Transverse colon (tissue), 4 donors: ENCODE measurements at places on chromosomes 1 and 21. TPM values are rescaled to one million over a fixed set of nuclear protein-coding genes. Genes with fewer than 3 reads are reported as not detected.

DNA sequence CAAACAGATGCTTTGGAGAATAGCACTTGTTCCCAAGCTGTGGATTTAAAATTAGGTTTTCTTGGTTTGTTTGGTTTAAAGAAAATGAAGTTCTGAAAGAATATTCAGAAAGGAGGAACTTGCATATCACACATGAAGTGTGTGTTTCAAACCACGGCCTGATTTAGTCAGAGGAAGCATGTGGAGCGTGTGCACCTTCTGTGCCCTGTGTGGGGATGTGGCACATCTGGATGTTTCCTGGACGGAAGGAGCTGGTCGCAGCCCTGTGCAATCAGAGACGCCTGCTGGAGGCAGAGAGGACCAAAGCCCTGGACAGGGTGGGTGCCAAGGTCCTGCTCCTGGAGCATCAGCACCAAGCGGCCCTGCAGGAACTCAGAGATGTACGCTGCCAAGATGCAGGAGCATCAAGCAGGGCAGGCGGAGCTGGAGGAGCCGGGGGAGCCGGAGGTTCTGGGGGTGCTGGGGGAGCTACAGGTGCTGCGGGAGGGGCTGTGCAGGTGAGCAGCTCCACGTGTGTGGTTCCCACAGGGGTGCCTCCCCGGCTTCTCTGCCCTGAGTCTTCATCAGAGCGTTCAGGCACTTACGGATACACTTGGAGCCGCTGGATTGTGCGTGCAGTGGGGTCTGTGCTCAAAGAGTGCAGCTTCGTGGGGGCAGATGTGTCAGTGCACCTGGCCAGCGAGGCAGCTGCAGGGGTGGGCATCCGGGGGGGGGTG lies 45.7 kb downstream of the PCNT start:
- peaks cover 16% of the 10 kb centered on the region for H3K36me3 ChIP-seq
- DNase-seq: no peak
- no peak overlapping the region for H3K4me3 ChIP-seq
- H3K4me1 ChIP-seq: no peaks in the 10 kb centered on the region
- H3K27ac ChIP-seq: no peak overlapping the region

DNA sequence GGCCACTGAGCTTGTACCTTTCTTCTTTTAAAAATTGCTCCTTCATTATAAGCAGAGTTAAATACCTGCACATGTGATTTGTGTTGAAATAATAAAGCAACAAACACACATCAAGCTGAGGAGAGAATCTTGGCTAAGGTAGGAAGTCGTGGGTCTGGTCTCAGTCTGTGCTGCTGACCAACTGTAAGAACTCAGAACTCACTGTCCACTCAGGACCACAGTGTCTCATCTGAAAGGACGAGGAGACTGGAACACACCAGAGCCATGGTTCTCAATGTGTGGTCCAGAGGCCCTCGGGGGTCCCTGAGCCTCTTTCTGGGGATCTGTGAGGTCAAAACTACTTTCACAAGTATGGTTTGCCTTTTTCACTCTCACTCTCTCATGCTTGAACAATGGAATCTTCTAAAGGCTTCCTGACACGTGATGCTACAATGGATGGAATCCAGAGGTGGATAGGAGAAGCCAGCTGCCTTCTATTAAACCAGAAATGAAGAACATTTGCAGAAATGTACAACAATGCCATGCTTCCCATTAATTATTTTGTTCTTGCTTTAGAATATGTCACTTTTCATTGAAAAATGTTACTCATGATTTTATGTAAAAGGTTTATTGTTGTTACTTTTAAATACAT lies 17.3 kb upstream of the ETS2 start:
- no peaks in the 10 kb centered on the region for H3K27me3 ChIP-seq
- no peak overlapping the region for H3K4me3 ChIP-seq
- no peaks in the 10 kb centered on the region for H3K36me3 ChIP-seq

DNA sequence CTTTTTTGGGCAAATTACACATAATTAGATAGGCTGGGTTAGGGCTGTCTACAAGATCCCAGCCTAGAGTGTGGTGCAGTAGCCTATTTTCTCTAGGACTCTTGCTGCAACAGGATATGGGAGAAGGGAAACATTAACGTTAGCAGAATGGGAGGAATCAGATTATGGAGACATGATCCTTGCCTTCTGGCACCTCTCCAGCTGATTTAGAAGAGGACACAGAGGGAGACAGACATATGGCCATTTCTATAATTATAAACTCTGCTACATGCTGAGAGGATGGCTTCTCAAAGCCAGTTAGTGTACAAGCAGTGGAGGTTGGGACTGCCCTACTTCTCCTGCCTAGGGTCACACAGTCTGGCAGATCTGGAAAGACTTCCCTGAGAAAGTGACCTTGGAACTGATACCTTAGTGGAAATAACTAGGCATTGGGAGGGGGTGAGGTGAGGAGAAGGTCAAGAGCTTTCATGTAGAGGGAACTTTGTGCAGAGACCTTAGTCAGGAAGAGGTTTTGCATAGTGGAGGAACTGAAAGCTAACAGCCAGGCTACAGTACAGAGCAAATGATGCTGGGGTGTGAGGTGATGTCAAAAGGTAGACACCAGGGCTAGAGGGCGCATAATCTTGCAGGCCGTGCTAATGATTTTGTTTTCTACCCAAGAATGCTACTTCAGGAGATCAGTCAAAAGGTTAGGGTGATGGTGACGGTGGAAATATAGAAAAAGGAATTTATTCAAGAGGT lies 1.2 kb upstream of the CD1D start:
- H3K36me3 ChIP-seq: no peaks in the 10 kb centered on the region
- peaks cover 25% of the 10 kb centered on the region for H3K4me1 ChIP-seq
- peaks cover 30% of the 10 kb centered on the region for H3K27me3 ChIP-seq
- peak; percentile 32 for DNase-seq
- H3K4me3 ChIP-seq: no peak overlapping the region

DNA sequence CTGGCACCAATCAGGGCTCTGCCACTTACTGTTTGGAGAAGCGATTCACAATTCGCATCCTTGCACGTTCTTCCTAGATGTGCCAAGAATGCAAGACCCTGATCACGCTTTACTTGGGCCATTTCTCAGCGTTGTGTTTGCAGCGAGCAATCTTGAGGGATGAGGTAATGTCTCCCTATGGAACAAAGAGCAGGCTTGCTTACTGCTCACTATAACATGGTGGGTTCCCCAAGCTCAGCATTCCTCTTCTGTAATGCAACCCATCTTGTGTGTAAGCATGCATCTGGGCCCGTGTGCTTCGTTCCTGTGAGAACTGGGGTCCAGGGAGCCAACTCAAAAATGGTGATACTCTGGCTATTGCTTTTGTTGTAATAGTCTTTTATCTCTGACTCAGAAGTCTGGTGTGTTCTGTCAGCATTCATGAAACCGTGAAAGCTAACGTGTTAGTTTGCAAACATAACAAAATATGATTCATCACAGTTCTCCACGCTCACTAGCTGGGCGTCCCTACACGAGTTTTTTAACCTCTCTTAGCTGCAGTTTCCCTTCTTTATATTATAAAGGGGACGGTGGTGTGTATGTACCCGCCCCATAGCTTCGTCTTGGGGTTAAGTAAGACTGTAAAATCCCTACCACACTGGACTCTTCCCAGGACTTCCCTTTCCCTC lies 33.3 kb downstream of the DNTTIP2 start:
- peak overlapping the region; percentile 89 for H3K4me3 ChIP-seq
- H3K27me3 ChIP-seq: no peaks in the 10 kb centered on the region
- H3K27ac ChIP-seq: peak overlapping the region; percentile 94
- H3K36me3 ChIP-seq: no peaks in the 10 kb centered on the region
- H3K4me1 ChIP-seq: peaks cover 14% of the 10 kb centered on the region
- DNase-seq: peak; percentile 11

GRCh38 chr1:154179946-154180687 lies 11.8 kb downstream of the TPM3 start:
- H3K4me3 ChIP-seq: no peak overlapping the region
- H3K4me1 ChIP-seq: peaks cover 76% of the 10 kb centered on the region
- H3K27ac ChIP-seq: peak overlapping the region; percentile 96
- no peaks in the 10 kb centered on the region for H3K27me3 ChIP-seq

GRCh38 chr1:109971559-109971958 lies 13.0 kb upstream of the AHCYL1 start:
- H3K27me3 ChIP-seq: no peaks in the 10 kb centered on the region
- H3K27ac ChIP-seq: no peak overlapping the region
- H3K4me3 ChIP-seq: no peak overlapping the region
- DNase-seq: no peak

SCCPDH gene
- 4.8 TPM for total RNA-seq

MAP3K7CL gene
- not detected for total RNA-seq

- H3K36me3 ChIP-seq: no peaks in the 10 kb centered on the region
- DNase-seq: no peak
- H3K4me3 ChIP-seq: no peak overlapping the region
Observed at GRCh38 chr1:51566260-51566659, 47.2 kb upstream of the EPS15 start.

OR2M7 gene
- total RNA-seq: not detected

GRCh38 chr1:97004054-97004453 lies 282.5 kb downstream of the PTBP2 start:
- no peak overlapping the region for H3K27ac ChIP-seq
- H3K27me3 ChIP-seq: no peaks in the 10 kb centered on the region
- H3K36me3 ChIP-seq: no peaks in the 10 kb centered on the region
- no peaks in the 10 kb centered on the region for H3K4me1 ChIP-seq

GRCh38 chr21:31034378-31034777 lies 3.9 kb downstream of the KRTAP19-8 start:
- no peak overlapping the region for H3K4me3 ChIP-seq
- H3K4me1 ChIP-seq: no peaks in the 10 kb centered on the region
- no peak for DNase-seq
- H3K27me3 ChIP-seq: no peaks in the 10 kb centered on the region
- H3K36me3 ChIP-seq: no peaks in the 10 kb centered on the region

GRCh38 chr21:25569711-25570110 lies 37.6 kb downstream of the MRPL39 start:
- no peaks in the 10 kb centered on the region for H3K4me1 ChIP-seq
- no peak overlapping the region for H3K4me3 ChIP-seq
- H3K27me3 ChIP-seq: no peaks in the 10 kb centered on the region
- no peak overlapping the region for H3K27ac ChIP-seq
- DNase-seq: no peak

- H3K4me1 ChIP-seq: peaks cover 63% of the 10 kb centered on the region
- no peak for DNase-seq
- H3K4me3 ChIP-seq: no peak overlapping the region
- H3K27ac ChIP-seq: no peak overlapping the region
- H3K36me3 ChIP-seq: peaks cover 31% of the 10 kb centered on the region
- no peaks in the 10 kb centered on the region for H3K27me3 ChIP-seq
Observed at GRCh38 chr21:44850905-44851657, 22.4 kb downstream of the PTTG1IP start.

LCE2A gene
- total RNA-seq: not detected

DNA sequence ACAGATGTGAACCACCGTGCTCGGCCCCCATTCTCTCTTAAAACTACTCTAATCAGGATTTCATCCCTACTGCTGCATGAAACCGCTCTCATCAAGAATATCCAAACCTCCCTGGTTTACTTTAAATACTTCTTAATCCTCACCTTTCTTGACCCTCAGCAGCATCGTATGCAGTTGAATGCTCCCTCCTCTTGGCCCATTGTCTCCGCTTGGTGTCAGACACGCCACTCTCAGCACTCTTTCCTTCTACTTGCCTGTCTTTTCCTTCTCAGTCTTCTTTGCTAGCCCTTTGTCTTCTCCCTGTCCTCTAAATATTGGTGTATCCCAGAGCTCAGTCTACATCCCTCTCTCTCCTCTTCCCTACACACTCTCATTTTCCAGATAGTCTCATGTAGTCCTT lies 314.9 kb downstream of the MRPL39 start:
- H3K4me1 ChIP-seq: no peaks in the 10 kb centered on the region
- H3K36me3 ChIP-seq: no peaks in the 10 kb centered on the region
- H3K27me3 ChIP-seq: no peaks in the 10 kb centered on the region
- no peak for DNase-seq
- H3K27ac ChIP-seq: no peak overlapping the region
- no peak overlapping the region for H3K4me3 ChIP-seq

- no peak overlapping the region for H3K27ac ChIP-seq
- no peak for DNase-seq
- H3K36me3 ChIP-seq: no peaks in the 10 kb centered on the region
- no peaks in the 10 kb centered on the region for H3K4me1 ChIP-seq
Observed at GRCh38 chr1:239566074-239566473, 179.7 kb downstream of the CHRM3 start.

GRCh38 chr1:48062353-48062752 lies 65.2 kb upstream of the TRABD2B start:
- H3K4me3 ChIP-seq: no peak overlapping the region
- H3K4me1 ChIP-seq: no peaks in the 10 kb centered on the region
- H3K36me3 ChIP-seq: no peaks in the 10 kb centered on the region
- DNase-seq: no peak
- H3K27ac ChIP-seq: no peak overlapping the region
- no peaks in the 10 kb centered on the region for H3K27me3 ChIP-seq

TSSK3 gene
- total RNA-seq: not detected

DNA sequence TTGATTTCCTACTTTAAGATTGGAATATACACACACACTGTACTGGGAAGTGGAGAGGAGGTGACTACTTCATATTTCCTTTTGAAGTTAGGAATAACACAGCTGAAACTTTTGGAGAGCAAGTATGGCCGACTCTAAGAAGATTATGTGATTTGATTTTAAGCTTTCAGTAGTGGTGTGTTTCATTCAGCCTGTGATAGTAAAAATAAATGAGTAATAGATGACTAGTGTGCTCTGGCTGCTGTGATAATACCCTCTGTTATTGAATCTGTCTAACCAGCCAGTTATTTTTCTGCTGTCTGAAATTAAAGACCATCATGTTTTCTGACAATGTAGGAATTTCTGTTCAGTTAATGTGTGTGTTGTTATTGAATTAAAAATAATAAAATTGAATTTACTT lies 48.3 kb downstream of the CTTNBP2NL start:
- no peaks in the 10 kb centered on the region for H3K27me3 ChIP-seq
- DNase-seq: no peak
- H3K36me3 ChIP-seq: no peaks in the 10 kb centered on the region

DNA sequence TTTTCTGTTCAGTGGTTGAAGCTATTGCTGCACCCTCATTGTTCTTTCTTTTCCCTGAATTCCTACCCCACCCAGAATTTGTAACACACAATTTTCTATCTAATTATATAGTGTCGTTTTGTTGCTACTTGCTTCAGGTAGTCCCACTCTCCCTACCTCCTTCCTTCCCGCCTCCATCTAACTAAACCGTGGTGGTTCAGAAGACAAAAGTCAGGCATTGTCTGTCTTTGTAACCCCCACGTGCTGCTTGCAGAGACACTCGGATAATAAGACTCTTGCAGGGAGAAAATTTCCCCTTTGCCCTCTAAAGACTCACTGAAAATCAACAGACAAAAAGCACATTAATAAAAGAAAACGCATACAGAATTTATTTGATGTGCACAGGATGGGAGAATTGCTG lies 46.2 kb upstream of the BTG3 start:
- H3K36me3 ChIP-seq: no peaks in the 10 kb centered on the region
- no peaks in the 10 kb centered on the region for H3K4me1 ChIP-seq
- no peak overlapping the region for H3K27ac ChIP-seq
- no peak overlapping the region for H3K4me3 ChIP-seq

GRCh38 chr1:82586473-82586872 lies 785.7 kb downstream of the ADGRL2 start:
- no peak overlapping the region for H3K4me3 ChIP-seq
- no peak overlapping the region for H3K27ac ChIP-seq
- no peaks in the 10 kb centered on the region for H3K4me1 ChIP-seq
- no peak for DNase-seq
- no peaks in the 10 kb centered on the region for H3K36me3 ChIP-seq

GRCh38 chr21:46220847-46221246 lies 7.7 kb downstream of the LSS start:
- H3K4me1 ChIP-seq: no peaks in the 10 kb centered on the region
- no peak for DNase-seq
- peaks cover 6% of the 10 kb centered on the region for H3K36me3 ChIP-seq
- H3K4me3 ChIP-seq: no peak overlapping the region
